Naive thymus-derived CD4-positive, alpha-beta T cell (primary cell): ENCODE measurements at places on chromosomes 7 and 10.

DNA sequence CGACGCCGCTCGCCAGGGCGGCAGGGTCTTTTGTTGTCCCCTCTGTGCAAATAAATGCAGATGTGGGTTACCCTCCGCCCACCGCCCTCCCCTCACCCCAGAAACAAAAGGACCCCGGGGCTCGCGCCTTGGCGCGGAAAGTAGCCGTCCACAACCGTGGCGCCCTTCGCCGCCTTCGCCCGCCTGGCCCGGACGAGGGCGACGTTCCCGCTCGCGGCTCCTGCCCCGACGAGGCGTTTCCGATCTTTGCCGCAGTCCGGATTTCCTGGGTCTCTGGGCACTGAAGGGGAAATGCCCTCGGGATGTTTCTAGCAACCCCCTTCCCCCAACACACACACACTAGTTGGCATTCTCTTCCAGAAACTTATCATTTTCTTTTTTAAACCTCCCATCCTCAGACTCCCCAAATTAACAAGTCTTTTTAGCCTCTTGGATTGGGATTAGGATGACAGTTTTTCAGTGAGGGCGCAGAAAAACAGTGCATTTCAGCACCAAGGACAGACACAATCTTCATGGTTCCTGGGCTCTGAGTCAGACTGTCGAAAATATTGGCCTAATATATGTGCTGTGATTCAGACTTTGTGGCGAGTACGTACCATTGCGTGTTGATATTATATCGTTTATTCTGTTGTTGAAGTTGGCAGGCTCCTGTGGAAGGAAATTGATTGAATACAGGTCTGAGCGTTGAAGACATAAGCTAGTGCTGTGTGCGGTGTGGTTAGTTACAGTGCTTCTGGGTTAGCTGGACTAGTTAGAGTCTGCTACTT, 771 bp downstream of the PHYHIPL start:
- no peak for DNase-seq

DNA sequence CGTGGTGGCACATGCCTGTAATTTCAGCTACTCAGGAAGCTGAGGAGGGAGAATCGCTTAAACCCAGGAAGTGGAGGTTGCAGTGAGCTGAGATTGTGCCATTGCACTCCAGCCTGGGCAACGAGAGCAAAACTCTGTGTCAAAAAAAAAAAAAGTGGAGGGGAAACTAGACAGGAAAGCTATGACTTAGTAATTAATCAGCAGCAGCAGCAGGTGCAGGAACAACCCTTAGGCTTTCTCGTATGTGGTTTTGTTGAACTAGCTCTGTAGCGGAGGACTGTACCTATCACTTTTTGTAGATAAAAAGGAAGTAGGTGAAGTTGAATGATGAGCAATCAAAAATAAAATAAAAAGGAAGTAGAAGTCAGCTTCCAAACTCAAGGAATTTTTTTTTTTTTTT, 76.9 kb upstream of the KMT2C start:
- peak; percentile 49 for DNase-seq

- DNase-seq: no peak
These were observed 78.7 kb upstream of the ARID5B start for GRCh38 chr10:61822781-61823230.

DNA sequence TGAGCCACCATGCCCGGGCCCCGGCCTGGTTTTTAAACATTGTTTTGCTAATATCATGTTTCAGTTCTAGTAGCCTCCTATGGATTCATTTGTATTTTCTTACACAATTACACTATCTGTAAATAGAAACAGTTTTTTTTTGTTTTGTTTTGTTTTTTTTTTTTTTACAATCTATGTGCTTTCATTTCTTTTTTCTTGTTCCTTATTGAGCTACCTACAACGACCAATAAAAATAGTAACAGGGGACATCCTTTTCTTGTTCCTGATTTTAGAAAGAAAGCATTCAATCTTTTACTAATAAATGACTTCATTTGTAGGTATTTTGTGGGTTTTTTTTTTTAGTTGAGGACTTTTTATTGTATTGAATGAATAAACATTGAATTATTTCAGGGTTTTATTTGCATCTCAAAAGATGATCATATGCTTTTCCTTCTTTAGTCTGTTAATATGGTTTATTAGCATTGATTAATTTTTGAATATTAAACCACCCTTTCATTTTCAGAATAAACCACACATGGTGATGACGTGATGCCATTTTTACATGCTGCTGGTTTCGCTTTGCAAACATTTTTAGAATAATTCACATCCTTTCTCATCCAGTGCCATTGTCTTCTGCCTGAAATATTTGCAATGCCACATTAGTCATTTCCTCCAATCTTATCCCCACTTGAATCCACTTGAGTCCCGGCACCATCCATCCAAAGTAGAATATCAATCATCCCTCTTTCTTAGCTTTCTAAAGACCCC, 18.1 kb upstream of the AKR1E2 start:
- no peak for DNase-seq

DNA sequence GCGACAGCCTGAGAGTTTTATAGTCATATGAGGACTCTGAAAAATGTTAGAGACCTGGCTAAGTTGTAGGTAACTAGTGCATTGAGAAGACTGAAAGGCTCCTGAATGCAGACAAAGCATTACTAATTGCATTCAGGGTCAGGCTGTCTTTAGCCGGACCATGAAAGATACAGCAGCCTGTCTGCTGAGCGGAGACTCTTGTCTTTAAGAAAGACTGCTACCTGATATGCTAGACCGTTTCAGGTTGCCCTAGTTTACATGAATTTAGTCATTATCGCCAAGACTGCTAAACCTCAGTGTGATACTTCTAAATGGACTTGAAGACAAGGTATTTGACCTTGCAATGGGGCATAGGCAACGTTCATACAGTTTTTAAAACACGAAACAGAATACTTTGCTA, 81.2 kb downstream of the BMPR1A start:
- DNase-seq: no peak

- no peak for DNase-seq
These were observed 23.5 kb downstream of the MAT1A start for GRCh38 chr10:80265740-80266512.

DNA sequence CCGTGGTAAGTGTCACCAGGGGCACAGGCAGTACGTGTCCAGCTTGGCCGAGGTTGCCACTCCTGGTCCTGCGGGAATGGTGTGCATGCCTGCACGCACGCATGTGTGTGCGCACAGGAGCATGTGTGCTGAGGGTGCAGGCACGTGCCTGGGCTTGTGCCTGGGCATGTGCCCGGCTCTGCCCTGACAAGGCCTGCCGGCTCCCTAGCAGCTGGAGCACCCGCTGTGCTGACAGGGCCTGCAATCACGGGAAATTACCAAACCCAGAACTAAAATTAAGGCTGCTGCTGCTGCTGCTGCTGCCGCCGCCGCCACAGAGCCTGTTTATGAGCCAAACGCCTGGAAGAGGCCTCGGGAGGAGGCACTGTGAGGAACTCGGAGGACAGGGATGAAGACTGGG, 28.7 kb downstream of the GHRHR start:
- DNase-seq: no peak

DNA sequence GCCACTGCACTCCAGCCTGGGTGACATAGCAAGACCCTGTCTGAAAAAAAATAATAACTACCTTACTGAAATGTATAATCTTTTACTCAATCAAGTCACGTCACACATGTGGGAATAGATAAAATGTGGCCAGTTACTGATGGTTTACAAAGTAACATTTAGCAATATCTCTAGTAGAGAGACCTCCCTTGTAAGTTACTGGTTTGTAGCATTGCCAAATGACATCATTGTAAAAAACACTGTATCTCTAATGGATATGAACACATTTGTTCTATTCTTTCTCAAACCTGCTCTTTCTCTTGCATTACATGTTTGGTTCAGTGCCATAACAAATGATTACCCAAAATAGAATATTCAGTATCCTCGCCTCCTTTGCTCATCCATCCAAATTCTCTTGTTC, 18.8 kb downstream of the TET1 start:
- no peak for DNase-seq

DNA sequence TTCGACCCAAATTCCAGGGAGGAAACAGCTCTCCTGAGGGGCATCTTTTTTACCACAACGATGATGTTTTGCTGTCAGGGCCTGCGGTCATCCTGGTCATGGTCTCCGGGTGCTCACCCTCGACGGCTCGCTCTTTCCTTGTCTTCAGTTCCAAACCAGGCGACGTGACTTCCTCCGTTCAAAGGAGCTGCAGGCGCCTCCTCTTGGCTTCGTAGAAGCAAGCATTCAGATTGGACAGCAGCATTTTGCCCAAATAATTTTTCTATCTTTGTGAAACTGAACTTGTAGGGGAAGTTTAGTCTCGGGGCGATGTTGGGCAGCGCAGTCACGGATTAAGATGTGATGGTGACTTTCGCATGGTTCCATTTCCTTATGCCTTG, 208.9 kb downstream of the DNAJB6 start:
- DNase-seq: no peak

GRCh38 chr7:80635998-80636397, 2.4 kb upstream of the CD36 start:
- DNase-seq: no peak

- DNase-seq: no peak
These were observed 1.2 kb downstream of the DLG5 start for GRCh38 chr10:77925410-77925794.

DNA sequence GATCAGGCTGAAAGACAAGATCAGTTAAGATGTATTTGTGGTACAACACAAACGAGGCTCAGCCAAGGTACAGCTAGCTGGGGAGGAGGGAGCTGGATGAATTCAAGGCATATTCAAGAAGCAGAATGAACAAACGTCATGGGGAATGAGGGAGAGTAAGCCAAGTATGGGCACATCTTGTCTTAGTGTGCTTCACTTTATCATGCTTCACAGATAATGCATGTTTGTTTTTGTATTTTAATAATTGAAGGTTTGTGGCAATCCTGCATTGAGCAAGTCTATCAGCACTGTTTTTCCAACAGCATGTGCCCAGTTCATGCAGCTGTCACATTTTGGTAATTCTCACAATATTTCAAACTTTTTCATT, 135.4 kb downstream of the HIBADH start:
- DNase-seq: no peak

- DNase-seq: no peak
These were observed 26.6 kb downstream of the INSIG1 start for GRCh38 chr7:155324012-155324917.

DNA sequence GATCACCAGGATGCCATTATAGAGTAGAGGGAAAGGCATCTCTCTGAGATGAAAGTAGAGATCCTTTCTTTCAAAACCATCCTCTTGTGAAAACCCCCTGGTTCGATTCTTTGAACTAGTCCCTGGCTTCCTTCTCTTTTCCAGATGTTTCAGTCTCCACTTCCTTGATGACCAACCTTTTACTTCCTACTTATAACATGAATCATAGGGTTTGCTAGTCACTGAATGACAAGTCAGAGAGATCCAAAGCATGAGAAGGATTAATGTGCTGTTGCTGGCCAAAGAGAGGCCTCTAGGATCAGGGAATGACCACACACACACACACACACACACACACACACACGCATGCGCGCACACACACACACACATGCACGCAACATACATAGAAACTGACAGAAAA, 161.1 kb upstream of the FRMD4A start:
- DNase-seq: no peak

DNA sequence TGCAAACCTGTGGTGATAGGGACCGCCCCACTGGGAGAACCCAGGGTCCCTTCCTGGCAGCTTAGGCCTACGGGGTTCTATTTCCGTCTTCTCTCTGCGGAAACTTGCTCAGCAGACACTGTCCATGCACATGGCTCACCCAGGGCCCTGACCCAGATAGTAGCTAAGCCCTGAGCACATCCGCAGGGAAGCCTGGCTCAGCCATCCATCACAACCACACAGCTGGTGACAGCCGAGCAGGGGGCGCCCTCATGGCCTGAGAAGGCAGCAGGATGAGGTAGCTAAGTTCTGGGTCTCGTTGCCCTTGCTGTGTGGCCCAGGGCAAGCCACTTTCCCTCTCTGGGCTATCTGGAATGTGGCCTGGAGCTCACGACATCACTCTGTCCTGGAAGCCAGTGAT, 23.3 kb downstream of the NPTX2 start:
- no peak for DNase-seq

- no peak for DNase-seq
These were observed 67.9 kb upstream of the ANKRD1 start for GRCh38 chr10:90988802-90989201.

- no peak for DNase-seq
These were observed 168.3 kb upstream of the PPP1R3A start for GRCh38 chr7:114086914-114087652.

- no peak for DNase-seq
These were observed 245.0 kb downstream of the HDAC9 start for GRCh38 chr7:18740579-18740988.

DNA sequence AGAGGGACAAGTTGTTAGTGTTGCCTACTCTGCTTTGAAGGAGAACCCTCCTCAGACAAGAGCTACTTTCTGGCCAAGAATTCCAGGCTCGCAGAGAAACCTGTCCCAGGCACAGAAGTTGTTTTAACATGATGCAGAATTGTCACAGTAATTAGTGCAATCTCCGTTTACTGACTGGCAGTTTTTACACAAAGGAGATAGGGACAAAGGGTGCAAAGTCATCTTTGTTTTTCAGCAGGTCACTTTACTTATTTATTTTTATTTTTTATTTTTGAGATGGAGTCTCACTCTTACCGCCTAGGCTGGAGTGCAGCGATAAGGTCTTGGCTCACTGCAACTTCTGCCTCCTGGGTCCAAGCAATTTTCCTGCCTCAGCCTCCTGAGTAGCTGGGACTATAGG, 12.3 kb downstream of the TCF7L2 start:
- DNase-seq: no peak

GRCh38 chr7:138710536-138711385, 9.6 kb upstream of the SVOPL start:
- DNase-seq: no peak

DNA sequence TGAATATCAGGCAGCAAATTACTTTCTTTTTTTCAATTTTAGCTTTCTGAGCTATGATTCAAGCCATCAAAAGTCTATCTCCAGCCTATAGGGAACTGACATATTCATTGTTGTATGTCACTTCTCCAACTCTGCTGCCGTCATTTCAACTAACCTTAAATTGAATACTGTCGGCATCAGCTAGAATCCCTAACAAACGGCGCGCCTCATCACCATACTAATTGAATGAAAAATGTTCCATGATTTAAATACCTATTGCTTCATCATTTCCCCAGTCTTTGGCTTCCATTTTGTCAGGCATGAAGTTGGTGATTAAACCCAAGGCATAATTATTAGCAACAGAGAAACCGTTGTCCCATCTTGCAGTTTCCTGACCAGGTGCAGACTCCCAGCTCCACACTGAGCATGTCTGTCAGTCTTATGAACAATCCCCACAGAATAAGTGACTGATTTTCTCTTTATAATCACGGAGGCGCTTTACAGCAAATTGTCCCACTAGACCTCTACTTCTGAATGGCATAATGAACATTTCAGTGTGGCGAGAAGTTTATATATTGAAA, 83.5 kb upstream of the NPY start:
- DNase-seq: no peak

GRCh38 chr10:513393-513792, 176.1 kb downstream of the DIP2C start:
- DNase-seq: no peak

GRCh38 chr7:112383671-112384417, 66.4 kb upstream of the IFRD1 start:
- DNase-seq: no peak
